Muscle of arm (tissue), 14 donors: ENCODE measurements at places on chromosomes 11 and 22. TPM values are rescaled to one million over a fixed set of nuclear protein-coding genes. Genes with fewer than 3 reads are reported as not detected.

DNA sequence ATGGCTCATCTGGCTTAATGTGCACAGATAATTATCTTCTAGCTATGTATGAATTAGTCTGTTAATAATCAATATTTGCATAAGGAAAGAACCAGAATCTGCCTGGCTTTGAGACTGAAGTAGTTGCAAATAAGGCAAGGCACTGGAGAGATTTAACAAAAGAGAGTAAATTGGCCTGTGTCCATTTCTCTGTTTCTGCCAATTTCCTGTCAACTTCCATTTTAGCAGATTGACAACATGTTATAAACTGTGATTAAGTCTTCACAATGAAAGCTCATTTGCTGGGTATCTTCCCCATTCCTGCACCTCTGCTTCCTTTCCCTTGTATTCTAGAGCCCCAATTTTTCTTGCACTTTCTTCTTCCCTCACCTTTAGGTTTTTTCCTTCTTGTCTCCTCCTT, 5.3 kb upstream of the TMEM123 start:
- DNase-seq, result no peak

The RHOD gene
- polyA plus RNA-seq, result 8.3 TPM

The MYRF gene
- polyA plus RNA-seq, result 4.0 TPM

The TRIM49 gene
- polyA plus RNA-seq, result not detected

The PRR5L gene
- polyA plus RNA-seq, result 9.1 TPM
